Stimulated activated CD4-positive, alpha-beta T cell treated with anti-CD3 and anti-CD28 coated beads, Interleukin-1b, Interleukin-23, amount 100 ng/mL, for 4 hours (primary cell): ENCODE measurements at places on chromosomes 6 and 20.

GRCh38 chr6:82705579-82705978 is 342.0 kb downstream of the TPBG start:
- no peak for DNase-seq

DNA sequence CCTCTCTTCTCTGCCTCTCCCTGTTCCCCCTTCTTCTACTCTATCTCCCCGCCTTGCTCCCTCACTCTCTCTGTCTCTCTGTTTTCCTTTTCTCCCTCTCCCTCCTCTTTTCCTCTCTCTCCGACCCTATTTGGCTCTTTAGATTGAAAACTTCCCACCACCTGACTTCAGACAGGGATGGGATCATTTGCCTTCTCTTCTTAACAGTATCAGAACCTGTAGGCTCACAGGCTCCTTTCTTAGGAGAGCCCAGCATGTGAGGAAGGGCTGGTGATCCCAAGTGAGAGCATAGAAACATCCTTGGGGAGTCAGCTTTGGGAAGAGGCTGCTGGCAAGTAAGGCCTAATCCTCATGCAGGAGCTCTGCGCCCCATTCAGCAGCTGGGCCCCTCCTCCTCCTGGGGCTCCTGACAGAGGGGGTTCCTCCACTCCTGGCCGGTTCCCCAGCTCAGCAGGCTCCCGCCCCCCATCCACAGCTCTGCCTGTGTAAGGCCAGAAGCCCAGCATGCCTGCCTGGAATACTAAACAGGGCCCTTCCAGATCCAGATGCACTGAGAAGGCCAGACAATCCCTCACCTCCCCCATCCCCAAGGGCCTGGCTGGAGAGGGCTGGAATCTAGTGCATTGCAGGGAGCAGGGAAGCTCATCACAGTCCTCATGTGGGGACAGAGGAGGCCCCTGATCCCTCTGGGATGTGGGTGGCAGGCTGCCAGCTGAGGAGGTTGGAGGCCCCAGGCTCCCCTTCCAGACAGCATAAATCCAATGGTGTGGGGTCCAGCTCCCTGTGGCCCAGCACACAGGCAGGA is 93.4 kb downstream of the PTPRT start:
- no peak for DNase-seq

GRCh38 chr6:98454809-98455322 is 379.5 kb upstream of the POU3F2 start:
- no peak for DNase-seq

DNA sequence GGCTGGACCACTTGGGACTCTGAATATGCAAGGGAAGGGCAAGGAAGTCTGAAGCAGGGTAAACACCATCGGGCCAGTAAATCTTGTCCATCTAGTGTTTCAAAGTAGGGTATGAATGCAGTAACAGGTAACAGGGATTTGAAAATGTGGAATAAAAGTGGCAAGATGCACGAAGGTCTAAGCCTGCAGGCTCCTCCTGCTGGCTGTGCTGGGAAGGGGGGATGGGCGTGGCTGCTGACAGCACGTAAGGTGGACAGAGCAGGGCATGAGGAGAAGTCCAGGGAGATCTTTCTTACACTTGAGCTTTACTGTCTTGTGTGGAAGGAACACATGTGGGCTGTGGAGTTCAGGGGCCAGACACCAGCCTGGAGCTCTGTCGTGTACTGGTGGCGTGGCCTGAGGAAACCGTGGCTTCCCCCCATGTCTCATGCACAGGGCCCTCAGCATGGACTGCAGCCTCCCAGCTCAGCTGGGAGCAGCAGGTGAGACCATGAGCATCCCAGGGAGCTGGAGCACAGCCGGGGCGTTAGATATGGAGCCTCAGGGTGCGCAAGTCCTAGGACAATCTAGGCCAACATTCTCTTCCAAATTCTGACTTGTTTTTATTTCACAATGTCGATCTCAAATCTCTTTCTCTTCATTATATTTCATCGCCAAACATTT is 84.5 kb downstream of the SLC22A23 start:
- no peak for DNase-seq

DNA sequence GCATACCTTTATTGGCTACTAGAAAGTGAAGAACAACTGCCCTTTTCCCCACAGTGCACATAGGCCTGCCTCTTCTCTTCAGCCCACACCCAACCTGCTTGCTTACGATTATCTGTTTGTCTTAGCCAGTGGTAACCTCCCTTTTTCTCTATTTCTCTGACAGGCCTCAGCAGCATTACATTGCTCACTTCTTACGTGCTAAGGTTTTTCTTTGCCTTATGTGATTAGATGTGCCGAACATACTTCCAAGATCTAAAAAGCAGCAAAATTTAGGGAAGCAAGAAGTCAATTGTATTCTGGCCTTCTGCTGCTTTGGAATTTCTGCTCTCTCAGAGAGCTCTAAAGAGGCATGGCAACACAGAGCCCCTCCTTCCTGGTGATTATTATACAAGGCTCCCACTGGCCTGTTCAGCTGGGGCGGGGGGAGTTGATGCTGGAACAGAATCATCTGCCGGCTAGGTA is 7.0 kb downstream of the B4GALT5 start:
- no peak for DNase-seq

DNA sequence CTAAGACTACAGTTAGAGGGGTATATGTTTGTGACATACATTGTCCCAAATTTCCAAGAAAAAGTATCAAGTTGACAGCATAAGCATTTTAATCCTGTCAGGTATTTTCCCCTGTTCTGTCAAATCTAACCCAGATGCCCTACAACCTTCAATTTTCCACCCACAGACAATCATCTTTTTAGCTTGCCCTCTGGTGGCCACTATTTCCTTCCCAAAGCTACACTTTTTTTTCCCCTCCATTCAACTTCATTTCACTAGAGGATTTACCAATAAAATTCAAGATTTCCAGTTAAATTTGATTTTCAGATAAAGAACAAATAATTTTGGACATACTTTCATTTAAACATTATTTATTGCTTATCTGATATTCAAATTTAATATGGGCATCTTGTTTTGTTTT is 286.6 kb downstream of the TENT5A start:
- DNase-seq = no peak

DNA sequence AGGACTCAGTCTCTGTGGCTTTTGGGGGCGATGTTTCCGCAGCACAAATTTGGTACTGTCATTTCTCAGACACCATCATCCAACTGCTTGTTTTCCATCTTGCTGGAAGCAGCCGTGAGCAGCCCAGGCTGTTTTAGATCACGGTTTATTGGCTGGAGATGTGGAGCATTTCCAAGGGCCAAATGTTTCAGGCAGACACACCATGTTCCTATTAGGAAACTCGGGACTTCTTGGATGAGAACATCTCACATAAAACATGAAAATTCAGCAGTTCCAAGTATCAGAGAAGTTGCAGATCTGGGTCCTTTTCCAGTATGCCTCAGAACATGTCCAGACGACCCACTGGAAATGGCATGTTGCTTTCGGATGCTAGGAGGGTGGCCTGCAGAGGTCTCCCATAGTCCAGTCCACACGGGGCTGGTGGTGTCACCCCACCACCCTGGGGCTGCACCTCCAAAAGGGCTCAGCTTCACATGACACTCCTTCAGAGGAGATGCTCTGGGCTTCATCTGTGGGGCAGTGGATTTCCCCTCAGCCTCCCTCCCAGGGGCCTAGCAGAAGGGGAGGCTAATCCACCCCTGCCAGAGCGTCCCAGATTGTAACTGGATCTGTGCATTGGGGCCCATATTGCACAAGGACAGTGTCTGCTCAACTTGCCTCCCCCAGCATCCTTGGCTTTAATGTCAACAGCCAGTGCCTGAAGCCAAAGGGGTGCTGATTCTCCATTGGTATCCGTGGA is 176.3 kb downstream of the SCP2D1 start:
- no peak for DNase-seq

DNA sequence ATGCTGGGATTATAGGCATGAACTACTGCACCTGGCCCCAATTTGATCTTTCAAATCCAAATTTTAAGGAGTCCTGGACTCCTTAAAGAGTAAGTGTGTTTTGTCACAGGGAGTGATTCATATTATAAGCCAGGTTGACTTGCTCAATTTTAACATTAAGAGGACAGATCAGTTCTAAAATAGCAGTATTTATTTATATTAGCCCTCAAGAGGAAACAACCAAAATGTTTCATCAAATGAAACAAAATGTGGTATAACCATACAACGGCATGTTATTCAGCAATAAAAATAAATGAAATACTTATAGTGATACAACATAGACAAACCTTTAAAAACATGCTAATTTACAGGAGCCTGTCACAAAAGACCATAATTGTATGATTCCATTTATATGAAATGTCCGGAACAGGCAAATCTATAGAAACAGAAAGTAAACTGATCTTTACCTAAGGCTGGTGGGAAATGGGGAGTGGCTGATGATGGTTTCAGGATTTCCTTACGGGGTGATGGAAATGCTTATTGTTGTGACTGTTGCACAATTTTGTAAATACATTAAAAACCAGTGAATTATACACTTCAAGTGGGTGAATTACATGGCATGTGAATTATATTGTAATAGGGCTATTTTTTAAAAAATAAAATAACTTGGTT is 637.4 kb downstream of the MMUT start:
- no peak for DNase-seq

- no peak for DNase-seq
Measured at GRCh38 chr6:170296423-170296745, 5.5 kb upstream of the DLL1 start.

- DNase-seq = no peak
Measured at GRCh38 chr6:168231393-168231957, 88.1 kb downstream of the DACT2 start.

DNA sequence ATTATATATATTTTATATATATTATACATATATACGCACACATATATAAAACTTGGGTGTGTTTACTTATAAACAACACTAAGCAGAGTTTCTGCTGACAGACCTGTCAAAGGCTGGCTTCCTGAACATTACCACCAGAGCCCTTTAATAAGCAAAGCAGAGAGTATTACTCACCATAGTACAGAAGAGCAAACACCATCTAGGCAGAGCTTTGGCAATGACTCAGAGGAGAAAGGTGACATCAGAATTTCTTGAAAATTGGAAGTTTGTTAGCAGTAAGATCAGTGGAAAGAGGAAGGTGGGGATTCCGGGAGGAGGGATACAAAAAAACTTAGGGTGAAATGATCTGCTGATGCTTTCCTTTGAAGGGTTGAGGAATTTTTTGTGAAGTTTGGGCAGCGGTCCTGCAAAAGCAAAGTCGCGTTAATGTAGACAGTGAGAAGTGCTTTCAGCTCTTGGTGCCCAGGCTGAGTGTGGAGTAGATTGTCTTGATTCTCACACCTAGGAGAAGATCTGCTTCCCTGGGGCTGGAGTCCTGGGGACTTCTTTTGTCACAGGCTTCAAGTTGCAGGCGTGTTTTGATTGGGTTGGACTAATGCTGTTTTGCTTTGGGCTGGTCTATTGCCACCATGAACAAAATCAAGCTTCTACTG is 109.6 kb upstream of the BACH2 start:
- DNase-seq = no peak

DNA sequence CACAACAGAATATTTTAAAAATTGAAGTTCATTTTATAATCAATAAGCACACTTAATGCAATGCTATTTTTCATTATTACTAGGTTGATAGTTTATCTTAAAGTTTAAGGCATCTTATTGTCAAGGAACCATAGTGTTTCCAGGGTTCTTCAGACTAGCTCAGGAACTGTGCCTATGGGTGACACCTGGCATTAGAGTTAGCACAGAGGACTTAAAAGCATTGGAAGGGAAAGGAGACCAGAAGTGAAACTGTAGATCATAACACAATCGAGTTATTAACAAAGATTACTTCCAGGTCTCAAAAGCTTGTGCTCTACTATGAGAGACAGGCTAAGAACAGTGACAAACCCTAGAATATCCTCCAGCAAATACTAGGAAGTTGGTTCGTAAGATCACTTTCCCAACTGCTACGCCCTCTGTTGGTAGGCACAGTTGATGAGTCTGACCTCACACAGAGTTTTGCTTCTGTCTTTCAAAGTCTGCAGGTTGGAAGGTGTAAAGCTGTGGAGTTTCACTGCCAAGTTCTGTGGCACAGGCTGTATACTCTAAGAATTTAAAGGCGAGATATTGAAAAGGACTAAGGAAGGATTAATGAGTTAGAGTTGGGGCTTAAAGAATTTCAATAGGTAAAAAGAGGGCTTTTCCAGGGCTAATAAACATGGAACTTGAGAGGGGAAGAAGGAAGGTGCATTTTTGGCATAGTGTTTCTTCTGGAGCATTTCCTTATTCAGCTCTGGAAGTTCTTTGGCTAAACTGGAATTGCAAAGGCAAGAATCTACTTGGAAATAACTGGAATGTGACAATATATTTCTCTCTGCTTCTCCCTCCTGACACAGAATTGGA is 531.3 kb upstream of the JAG1 start:
- no peak for DNase-seq

- DNase-seq = no peak
Measured at GRCh38 chr6:74993136-74993535, 212.7 kb downstream of the COL12A1 start.

DNA sequence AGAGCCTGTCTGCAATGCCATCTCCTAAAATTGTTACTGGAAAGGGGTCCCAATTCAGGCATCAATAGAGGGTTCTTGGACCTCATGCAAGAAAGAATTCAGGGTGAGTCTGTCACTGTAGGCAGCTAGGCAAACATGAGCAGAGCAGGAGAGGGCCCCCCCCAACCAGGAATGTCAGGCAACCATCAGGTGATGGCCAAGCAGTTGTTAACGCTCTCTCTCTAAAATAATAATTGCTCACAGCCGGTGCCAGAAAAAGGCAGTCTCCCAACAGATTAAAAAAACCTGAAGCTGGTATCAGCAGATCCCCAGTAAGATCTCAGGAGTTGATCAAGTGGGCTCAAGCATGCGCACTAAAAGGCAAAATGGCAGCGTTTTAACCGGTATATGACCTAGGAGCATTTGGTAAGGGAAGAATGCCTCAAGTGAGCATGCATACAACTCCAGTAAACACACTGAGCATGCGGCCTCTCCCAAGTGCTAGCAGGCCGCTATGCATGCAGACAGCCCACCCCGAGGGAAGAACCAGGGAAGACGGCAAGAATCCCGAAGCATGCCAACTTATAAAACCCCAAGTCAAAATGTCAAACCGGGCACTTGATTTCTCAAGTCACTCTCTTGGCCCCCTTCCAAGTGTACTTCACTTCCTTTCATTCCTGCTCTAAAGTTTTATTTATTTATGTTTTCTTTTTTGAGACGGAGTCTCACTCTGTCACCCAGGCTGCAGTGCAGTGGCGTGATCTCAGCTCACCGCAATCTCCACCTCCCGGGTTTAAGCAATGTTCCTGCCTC is 44.0 kb upstream of the RNGTT start:
- DNase-seq = no peak

DNA sequence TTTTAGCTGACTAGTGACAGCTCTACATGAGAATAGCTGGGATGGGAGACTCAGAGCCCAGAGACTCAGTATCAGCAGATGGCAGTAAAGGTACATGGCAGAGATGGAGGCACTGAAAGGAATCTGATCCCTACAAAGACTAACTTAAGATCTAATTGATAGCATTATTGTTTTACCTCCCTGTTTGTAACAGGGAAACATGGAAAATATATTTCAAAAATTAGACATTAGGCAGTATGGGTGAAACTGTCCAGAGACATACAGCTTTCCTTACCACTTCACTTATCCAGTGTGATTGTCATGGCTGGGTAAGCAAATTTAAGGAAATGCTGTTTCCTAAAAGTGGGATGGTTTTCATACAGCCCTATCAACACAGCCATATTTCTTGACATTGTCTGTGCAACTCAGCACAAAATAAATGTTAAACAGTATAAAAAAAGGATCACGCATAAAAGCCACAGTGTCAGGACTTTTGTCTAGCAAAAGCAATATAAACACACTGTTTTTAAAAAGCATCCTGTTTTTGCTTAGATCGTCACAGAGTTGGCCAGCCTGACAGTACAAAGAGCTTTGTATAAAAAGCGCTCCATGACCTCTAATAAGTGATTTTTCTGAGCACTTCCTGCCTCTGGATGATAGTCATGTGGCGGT is 376.9 kb downstream of the PHF3 start:
- DNase-seq = no peak

GRCh38 chr6:30000156-30000791 is 57.9 kb downstream of the HLA-A start:
- DNase-seq = no peak
